DND-41 (cell line): ENCODE measurements at places on chromosomes 11 and 22.

- no peak overlapping the region for H3K27ac ChIP-seq
- no peak overlapping the region for H3K4me3 ChIP-seq
- no peaks in the 10 kb centered on the region for H3K4me1 ChIP-seq
- H3K36me3 ChIP-seq: no peaks in the 10 kb centered on the region
- H3K27me3 ChIP-seq: no peaks in the 10 kb centered on the region
- peak; percentile 34 for DNase-seq
Measured at GRCh38 chr11:17906436-17906835, 106.4 kb downstream of the SERGEF start.

GRCh38 chr11:74680035-74680671, 51.1 kb downstream of the CHRDL2 start:
- H3K27me3 ChIP-seq: no peaks in the 10 kb centered on the region
- no peak for DNase-seq
- H3K36me3 ChIP-seq: no peaks in the 10 kb centered on the region

- no peak overlapping the region for H3K27ac ChIP-seq
- no peaks in the 10 kb centered on the region for H3K36me3 ChIP-seq
- no peak overlapping the region for H3K4me3 ChIP-seq
- H3K4me1 ChIP-seq: no peaks in the 10 kb centered on the region
Measured at GRCh38 chr22:11360632-11361031, 4167.4 kb upstream of the OR11H1 start.

DNA sequence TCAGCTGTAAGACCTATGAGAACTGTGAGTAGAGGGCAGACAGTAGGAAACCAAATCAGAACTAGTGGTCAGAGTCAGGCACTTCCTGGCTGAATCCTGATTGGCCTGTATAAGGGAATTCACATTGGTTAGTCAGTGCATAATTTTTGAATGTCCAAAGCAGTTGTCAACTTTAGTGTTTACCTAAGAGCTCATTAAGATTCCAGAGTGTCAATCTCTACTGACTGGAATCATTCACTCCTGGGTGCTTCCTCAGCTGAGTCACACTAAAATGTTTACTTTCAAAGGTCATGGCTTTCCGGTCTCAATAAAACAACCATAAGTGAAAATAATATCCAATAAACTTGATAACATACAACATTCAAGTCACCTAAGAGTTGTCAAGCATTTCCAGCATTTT, 306.1 kb downstream of the C11orf87 start:
- no peak overlapping the region for H3K27ac ChIP-seq
- no peak overlapping the region for H3K4me3 ChIP-seq
- no peak for DNase-seq
- H3K36me3 ChIP-seq: no peaks in the 10 kb centered on the region
- no peaks in the 10 kb centered on the region for H3K27me3 ChIP-seq

- DNase-seq: no peak
- H3K4me1 ChIP-seq: no peaks in the 10 kb centered on the region
- H3K27ac ChIP-seq: no peak overlapping the region
- no peak overlapping the region for H3K4me3 ChIP-seq
- H3K27me3 ChIP-seq: no peaks in the 10 kb centered on the region
Measured at GRCh38 chr11:61910187-61911127, 6.9 kb downstream of the RAB3IL1 start.

- H3K36me3 ChIP-seq: no peaks in the 10 kb centered on the region
- H3K27me3 ChIP-seq: no peaks in the 10 kb centered on the region
- H3K4me3 ChIP-seq: no peak overlapping the region
- no peak overlapping the region for H3K27ac ChIP-seq
- DNase-seq: no peak
Measured at GRCh38 chr22:34160141-34160783, 240.0 kb upstream of the LARGE1 start.

- no peak overlapping the region for H3K27ac ChIP-seq
- no peak for DNase-seq
- no peaks in the 10 kb centered on the region for H3K27me3 ChIP-seq
- peaks cover 31% of the 10 kb centered on the region; the same call in 1 of the 2 replicates for H3K36me3 ChIP-seq
Measured at GRCh38 chr11:4027746-4028145, 66.9 kb upstream of the RRM1 start.

- no peak for DNase-seq
- H3K27ac ChIP-seq: no peak overlapping the region
- no peaks in the 10 kb centered on the region for H3K27me3 ChIP-seq
- no peaks in the 10 kb centered on the region for H3K4me1 ChIP-seq
Measured at GRCh38 chr22:31099841-31100761, 7.3 kb downstream of the SELENOM start.

GRCh38 chr11:312092-312816, 1.6 kb upstream of the IFITM1 start:
- no peaks in the 10 kb centered on the region for H3K27me3 ChIP-seq
- H3K36me3 ChIP-seq: peaks cover 25% of the 10 kb centered on the region
- peak overlapping the region; percentile 83 for H3K27ac ChIP-seq
- peaks cover 61% of the 10 kb centered on the region for H3K4me1 ChIP-seq
- no peak for DNase-seq
- H3K4me3 ChIP-seq: no peak overlapping the region

GRCh38 chr11:60942970-60943565, 8.9 kb downstream of the SLC15A3 start:
- no peak overlapping the region for H3K4me3 ChIP-seq
- no peaks in the 10 kb centered on the region for H3K4me1 ChIP-seq
- DNase-seq: no peak
- H3K36me3 ChIP-seq: no peaks in the 10 kb centered on the region

GRCh38 chr11:102241026-102241425, 76.3 kb upstream of the BIRC3 start:
- no peak overlapping the region for H3K27ac ChIP-seq
- H3K4me3 ChIP-seq: no peak overlapping the region
- H3K27me3 ChIP-seq: no peaks in the 10 kb centered on the region
- no peaks in the 10 kb centered on the region for H3K4me1 ChIP-seq
- no peak for DNase-seq

GRCh38 chr22:29447906-29448305, 9.5 kb downstream of the RFPL1 start:
- no peaks in the 10 kb centered on the region for H3K4me1 ChIP-seq
- no peak overlapping the region for H3K4me3 ChIP-seq
- no peak overlapping the region for H3K27ac ChIP-seq

- no peak for DNase-seq
- H3K27me3 ChIP-seq: no peaks in the 10 kb centered on the region
- no peak overlapping the region for H3K27ac ChIP-seq
- H3K4me1 ChIP-seq: no peaks in the 10 kb centered on the region
Measured at GRCh38 chr11:87002918-87003317, 34.8 kb upstream of the TMEM135 start.

DNA sequence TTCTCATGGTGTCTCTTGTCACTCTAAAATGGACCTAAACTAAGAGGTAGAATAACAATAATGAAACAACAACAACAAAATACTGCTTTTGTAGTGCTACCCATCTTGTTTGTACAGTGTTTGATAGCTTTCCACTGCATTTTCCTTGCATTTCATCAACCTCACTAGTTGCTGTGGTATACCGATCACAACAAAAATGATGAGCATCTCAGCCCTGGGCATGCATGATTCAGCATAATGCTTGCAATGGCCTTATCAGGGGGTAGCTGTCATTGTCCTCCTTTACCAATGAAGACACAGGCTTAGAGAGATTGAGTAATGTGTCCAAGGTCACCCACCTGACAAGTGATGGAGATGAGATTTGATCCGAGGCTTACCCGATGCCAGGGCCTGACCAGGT, 682.5 kb downstream of the NTM start:
- no peaks in the 10 kb centered on the region for H3K27me3 ChIP-seq
- no peak overlapping the region for H3K27ac ChIP-seq
- H3K4me1 ChIP-seq: no peaks in the 10 kb centered on the region
- DNase-seq: no peak

DNA sequence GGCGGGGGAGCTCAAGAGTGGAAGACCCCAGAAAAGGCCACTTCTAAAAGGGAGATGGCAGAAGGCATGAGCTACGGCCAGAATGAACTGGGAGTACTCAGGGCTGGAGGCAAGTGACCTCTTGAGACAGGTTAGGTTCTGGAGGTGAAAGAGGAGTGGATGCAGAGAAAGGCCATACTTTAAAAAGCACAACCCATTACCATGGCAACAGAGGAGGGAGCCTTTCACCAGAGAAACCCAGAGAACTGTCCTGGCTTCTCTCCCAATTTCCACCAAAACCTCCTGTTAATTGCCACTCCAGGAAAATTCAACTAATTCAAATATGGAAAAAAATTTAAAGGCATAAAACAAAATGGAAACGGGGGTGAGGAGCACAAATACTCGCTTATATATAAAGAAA, 15.8 kb downstream of the A4GALT start:
- no peaks in the 10 kb centered on the region for H3K27me3 ChIP-seq
- no peak overlapping the region for H3K27ac ChIP-seq
- H3K4me3 ChIP-seq: no peak overlapping the region
- H3K4me1 ChIP-seq: no peaks in the 10 kb centered on the region
- H3K36me3 ChIP-seq: no peaks in the 10 kb centered on the region

GRCh38 chr11:73784080-73784634, 3.5 kb upstream of the MRPL48 start:
- H3K4me3 ChIP-seq: no peak overlapping the region
- H3K36me3 ChIP-seq: no peaks in the 10 kb centered on the region

DNA sequence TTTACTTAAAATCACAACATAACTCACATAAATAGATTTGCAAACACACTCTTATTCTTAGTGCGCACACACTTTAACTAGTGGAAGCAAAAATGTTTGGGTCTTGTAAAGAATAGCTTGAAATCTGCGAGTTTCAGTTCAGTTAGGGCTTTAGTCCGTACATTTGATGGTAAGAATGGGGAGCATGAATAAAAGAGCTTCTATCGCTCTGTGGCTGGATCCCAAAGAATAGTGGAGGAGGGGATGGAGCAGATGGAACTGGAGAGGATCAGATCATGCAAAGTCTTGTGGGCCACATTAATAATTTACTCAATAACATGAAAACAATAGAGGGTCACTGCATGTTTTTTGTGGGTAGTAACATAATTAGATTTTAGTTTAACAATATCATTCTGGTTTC, 44.3 kb downstream of the DNHD1 start:
- no peaks in the 10 kb centered on the region for H3K27me3 ChIP-seq
- no peak overlapping the region for H3K4me3 ChIP-seq
- no peak for DNase-seq
- 0 out of 2 replicates have a peak, but pooled peaks cover 7% of the 10 kb centered on the region for H3K36me3 ChIP-seq
- H3K27ac ChIP-seq: no peak overlapping the region

- no peaks in the 10 kb centered on the region for H3K27me3 ChIP-seq
- H3K36me3 ChIP-seq: no peaks in the 10 kb centered on the region
- H3K27ac ChIP-seq: no peak overlapping the region
- no peak overlapping the region for H3K4me3 ChIP-seq
- no peak for DNase-seq
Measured at GRCh38 chr11:93972790-93973189, 48.4 kb upstream of the HEPHL1 start.

DNA sequence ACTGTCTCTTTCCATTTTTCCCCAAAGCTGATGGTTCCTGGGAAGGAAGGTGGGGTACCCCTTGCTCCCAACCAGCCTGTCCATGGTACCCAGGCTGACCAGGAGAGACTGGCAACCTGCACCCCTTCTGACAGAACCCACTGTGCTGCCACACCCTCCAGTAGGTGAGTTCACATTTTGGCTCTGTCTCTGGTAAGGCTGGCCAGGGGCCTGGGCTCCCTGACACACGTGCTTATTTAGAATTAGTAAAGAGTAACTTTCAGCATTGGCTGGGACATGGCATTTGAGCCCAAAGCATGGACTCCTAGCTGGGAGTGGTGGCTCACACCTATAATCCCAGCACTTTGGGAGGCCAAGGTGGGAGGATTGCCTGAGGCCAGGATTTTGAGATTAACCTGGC, 35.1 kb downstream of the ARHGAP1 start:
- no peak for DNase-seq
- no peak overlapping the region for H3K27ac ChIP-seq
- H3K36me3 ChIP-seq: peaks cover 89% of the 10 kb centered on the region
- peaks cover 27% of the 10 kb centered on the region for H3K4me1 ChIP-seq

DNA sequence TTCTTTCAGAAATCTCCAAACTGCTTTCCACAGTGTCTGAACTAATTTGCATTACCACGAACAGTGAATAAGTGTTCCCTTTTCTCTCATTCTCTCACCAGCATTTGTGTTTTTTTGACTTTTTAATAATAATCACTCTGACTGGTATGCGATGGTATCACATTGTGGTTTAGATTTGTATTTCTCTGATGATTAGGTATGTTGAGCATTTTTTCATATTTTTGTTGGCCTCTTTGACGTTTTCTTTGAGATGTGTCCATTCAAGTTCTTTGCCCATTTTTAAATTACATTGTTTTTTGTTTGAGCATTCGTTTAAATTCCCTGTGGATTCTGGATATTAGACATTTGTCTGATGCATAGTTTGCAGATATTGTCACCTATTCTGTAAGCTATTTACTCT, 1639.6 kb upstream of the TENM4 start:
- H3K27ac ChIP-seq: no peak overlapping the region
- no peaks in the 10 kb centered on the region for H3K4me1 ChIP-seq
- H3K27me3 ChIP-seq: no peaks in the 10 kb centered on the region
- H3K4me3 ChIP-seq: no peak overlapping the region

- H3K4me1 ChIP-seq: no peaks in the 10 kb centered on the region
- no peaks in the 10 kb centered on the region for H3K27me3 ChIP-seq
- no peak overlapping the region for H3K27ac ChIP-seq
- no peak for DNase-seq
Measured at GRCh38 chr11:72899238-72899637, 85.0 kb downstream of the ATG16L2 start.

DNA sequence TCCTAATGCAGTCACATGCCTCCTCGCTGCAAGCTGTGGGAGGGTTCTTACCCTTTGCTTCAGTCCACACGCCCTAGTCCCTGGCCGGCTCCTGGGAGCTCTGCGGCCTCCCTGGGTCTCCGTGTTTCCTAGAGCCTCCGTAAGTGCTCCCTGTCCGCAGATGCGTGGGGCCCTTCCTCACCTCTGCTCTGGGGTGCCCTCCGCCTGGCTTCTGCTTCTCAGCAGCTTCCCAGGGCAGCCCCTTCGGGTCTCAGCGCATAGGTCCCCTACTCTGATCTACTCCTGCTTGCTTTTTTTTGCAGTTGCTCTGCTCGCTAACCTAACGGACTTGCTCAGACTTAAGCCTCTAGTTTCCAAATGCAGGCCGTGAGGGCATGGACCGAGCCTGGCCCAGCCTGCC, 22.4 kb downstream of the CAPN1 start:
- no peak for DNase-seq
- H3K27ac ChIP-seq: no peak overlapping the region

DNA sequence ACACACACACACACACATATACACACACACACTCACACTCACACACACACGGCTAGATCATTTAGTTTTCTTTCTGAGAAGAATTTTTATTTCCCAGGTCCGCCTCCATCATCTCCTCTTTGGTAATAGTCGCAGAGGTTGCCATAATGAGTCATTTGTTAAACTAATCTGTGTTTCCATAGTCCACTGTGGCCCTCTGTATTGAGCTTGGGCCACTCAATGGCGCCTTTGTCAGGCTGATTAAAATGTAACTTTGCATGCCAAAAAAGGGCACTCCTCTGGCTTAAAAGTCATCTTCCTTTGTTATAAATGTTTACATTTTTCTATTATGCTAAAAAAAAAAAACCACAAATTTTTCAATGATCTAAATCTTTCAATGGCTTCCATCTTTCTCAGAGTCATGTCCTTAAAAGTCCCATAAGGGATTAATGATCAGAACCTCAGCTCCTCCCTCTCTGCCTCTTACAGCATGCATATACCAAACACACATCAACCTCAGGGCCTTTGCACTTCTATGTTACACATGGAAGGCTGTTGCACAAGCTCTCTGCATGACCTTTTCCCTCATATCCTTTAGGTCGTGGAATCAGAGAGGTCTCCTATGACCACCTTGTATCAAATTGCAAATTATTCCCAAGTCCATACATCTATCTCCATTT, 35.3 kb downstream of the EHF start:
- no peaks in the 10 kb centered on the region for H3K36me3 ChIP-seq
- no peak overlapping the region for H3K27ac ChIP-seq
- no peak for DNase-seq
- no peak overlapping the region for H3K4me3 ChIP-seq
- no peaks in the 10 kb centered on the region for H3K4me1 ChIP-seq
- no peaks in the 10 kb centered on the region for H3K27me3 ChIP-seq
